Mesothelial cell of epicardium (in vitro differentiated cells): ENCODE measurements at places on chromosomes 5 and 9. TPM values are rescaled to one million over a fixed set of nuclear protein-coding genes. Genes with fewer than 3 reads are reported as not detected.

GRCh38 chr9:111917201-111917600 is 20.6 kb downstream of the UGCG start:
- no peak for DNase-seq

DNA sequence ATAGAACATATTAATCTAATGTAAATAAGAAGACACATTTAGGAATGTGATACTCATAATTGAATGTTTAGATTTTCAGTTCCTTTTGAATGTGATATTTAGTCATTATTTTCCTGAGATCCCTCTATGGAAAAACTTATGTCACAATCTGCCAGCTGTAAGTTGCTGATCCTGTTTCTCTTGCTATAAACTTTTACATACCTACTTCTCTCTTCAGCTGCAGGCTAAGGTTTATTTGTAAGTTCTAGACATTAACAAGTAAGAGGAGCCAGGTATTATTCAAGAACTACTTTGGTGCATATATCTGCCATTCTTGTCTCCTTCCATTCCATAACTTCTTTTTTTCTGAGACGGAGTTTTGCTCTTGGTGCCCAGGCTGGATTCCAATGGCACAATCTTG is 462.4 kb downstream of the PRR16 start:
- DNase-seq: no peak

DNA sequence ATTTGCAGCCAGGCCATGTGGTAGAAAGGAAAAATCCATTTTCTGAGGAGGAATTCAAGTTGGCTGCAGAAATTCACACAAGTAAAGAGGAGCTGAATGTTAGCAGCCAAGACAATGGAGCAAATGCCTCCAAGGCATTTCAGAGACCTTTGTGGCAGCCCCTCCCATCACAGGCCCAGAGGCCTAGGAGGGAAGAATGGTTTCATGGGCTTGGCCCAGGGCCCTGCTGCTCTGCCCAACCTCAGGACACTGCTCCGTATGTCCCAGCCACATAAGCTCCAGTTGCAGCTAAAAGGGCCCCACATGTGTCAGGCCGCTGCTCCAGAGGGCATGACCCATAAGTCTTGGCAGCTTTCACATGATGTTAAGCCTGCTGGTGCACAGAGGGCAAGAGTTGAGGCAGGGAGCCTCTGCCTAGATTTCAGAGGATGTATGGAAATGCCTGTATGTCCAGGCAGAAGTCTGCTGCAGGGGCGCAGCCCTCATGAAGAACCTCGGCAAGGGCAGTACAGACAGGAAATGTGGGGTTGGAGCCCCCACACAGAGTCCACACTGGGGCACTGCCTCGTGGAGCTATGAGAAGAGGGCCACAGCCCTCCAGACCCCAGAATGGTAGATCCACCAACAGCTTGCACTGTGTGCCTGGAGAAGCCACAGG is 144.2 kb upstream of the EPB41L4A start:
- no peak for DNase-seq

- no peak for DNase-seq
Observed at GRCh38 chr5:39157701-39158100, 61.7 kb downstream of the FYB1 start.

DNA sequence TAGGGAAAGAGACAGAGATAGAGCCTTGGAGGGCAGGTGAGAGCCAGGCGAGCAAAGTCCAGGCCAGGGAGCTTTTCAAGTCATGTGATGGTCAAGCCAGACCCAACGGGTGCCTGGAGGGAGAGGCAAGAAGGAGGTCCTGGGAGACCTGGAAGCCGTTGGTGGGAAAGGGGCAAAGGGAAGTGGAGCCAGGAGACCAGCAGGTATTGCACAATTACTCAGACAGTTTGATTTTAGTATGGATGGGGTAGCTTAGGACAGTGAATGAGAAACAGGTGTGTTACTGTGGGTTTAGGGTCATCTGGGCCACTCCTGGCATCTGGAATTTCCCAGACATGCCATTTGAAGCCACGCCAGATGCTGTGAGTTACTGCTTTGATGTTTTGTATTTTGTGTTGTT is 5.1 kb downstream of the SECISBP2 start:
- DNase-seq: no peak

GRCh38 chr9:128836509-128837145 is 7.0 kb upstream of the SPOUT1 start:
- DNase-seq: no peak

ROR2 gene
- 36.7 to 41.0 TPM (median 39.7 TPM) in 3 replicates for total RNA-seq

- DNase-seq: no peak
Observed at GRCh38 chr9:134784577-134785305, 95.9 kb upstream of the FCN2 start.

DNA sequence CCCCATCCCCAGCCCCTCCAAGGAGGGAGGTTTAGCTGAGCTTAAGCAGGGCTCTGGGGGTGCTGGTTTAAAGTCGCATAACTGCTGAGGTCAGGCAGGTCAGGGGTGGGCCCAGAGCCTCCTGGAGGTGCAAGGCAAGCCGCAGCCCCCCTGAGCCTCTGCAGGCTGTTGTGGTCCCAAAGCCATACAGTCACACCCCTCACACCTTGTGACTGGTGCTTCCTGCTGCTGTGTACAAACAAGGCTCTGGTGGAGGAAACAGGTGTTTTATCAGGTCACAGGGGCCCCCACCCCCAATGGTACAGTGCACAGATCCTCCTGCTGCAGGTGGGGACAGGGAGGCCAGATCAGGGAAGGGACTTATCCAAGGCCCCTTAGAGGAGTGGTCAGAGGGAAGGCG is 8.0 kb downstream of the TCF7 start:
- DNase-seq: no peak

EQTN gene
- 0.71 to 1.4 TPM (median 1.2 TPM) in 3 replicates for total RNA-seq

GRCh38 chr9:85483208-85483607 is 258.5 kb downstream of the AGTPBP1 start:
- no peak for DNase-seq
